ENCODE measurements at places on chromosomes 7 and 10. TPM values are rescaled to one million over a fixed set of nuclear protein-coding genes. Genes with fewer than 3 reads are reported as not detected.

Gene PGAM2
- total RNA-seq, result 0.15 TPM

Gene CYP26C1
- total RNA-seq, result 0.65 TPM

Gene TMEM178B
- total RNA-seq, result 87.0 TPM

Gene CH25H
- 0.10 TPM for total RNA-seq

Gene SH2D4B
- not detected for total RNA-seq
